Bone marrow (tissue), 2 donors: ENCODE measurements at places on chromosomes 5 and 9.

DNA sequence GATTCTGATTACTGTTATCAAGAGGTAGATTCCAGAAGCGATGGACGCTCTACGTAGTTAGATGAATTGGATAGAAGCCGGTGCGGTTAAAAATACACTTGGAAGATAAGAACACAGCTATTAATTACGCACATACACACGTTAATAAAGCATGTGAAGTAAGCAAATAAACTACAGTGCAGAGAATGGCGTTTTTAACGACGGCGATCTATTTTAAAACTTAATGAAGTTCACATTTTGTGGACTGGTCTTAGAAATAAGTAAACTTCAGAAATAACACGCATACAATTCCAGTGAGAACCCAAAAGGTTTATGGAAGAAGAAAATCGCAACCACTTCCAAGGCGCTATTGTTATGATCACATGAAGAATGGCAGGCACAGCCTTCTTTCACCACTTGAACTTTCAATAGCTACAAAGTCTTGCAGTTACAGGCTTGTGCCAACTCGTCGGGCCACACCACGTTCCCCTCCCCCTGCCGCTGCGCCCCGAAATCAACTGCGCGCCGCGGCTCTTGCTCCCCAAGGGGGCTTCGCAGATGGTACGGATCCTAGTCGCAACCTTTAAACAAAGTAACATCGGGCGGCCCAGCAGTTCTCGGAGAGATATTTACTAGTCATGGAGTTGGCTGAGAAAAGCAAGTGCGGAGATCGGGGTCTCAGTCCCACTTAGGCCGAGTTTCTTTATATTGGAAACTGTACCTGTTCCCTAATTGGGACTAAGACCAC lies 866 bp upstream of the SEMA6A start:
- no peak for DNase-seq

DNA sequence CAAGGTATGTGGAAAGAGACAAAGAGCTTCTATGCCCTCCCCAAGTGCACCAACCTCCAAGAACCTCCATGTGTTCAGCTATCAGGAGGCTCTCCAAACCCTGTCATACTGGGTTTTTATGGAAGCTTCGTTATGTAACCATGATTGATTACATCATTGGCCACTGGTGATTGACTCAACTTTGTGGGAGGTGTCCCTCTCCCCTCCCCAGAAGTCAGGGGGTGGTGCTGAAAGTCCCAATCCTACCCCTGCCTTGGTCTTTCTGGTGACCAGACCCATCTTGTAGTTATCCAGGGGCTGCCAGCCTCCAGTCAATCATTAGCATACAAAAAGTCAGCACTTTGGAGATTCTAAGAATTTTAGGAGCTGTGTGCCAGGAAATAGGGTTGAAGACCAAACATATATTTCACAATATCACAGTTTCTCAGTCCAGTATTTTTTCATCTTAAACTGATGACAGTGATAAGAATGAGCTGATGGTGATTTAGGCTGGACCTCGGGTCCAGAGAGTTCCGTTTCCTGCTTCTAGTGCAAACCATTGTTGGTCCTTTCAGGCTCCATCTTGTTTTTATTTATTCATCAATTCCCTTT lies 27.3 kb upstream of the FANCC start:
- DNase-seq: no peak

GRCh38 chr5:1095990-1096363 lies 15.9 kb downstream of the SLC12A7 start:
- DNase-seq: no peak

- no peak for DNase-seq
Measured at GRCh38 chr9:99822806-99823591, 1.3 kb downstream of the NR4A3 start.

DNA sequence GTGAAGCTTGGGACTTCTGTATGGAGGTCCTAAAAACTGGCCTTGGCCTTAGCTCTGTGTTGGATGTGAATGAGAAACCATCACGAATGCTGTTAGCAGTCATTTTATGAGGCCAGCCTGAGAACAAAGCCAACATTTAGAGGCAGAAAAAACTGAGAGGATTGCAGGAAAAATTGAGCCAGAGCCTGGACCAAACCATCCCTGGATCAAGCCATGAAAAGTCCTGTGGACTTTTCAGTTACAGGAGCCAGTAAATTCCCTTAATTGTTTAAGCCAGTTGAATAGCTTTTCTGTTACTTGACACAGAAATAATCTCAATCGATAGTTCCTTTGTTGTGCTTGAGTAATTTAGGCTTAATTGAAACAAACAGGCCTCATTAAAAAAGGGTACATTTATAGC lies 42.6 kb upstream of the SPATA31D4 start:
- DNase-seq: no peak

- no peak for DNase-seq
Measured at GRCh38 chr5:142016556-142016955, 3.7 kb upstream of the GNPDA1 start.

- no peak for DNase-seq
Measured at GRCh38 chr5:72749362-72749997, 67.0 kb upstream of the TNPO1 start.

GRCh38 chr5:39114155-39114554 lies 40.0 kb upstream of the RICTOR start:
- no peak for DNase-seq

DNA sequence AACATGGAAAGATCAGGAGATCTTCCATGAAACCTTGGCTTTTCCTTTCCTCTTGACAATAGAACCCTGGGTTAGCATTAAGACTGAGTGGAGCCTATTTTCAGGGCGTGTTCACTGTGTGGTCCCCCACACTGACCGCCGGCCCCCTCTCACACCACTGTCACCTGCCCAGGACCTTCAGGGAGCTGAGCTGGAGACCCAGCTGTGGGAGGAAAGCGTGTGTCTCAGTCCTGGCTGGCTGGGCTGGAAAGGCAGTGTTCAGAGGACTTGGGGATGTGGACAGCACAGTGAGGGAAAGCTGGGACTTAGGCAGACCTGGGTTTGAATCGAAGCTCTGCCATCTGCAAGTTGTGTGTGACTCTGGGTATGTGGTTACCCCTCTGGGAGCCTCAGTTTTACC lies 268.1 kb downstream of the NSG2 start:
- no peak for DNase-seq

DNA sequence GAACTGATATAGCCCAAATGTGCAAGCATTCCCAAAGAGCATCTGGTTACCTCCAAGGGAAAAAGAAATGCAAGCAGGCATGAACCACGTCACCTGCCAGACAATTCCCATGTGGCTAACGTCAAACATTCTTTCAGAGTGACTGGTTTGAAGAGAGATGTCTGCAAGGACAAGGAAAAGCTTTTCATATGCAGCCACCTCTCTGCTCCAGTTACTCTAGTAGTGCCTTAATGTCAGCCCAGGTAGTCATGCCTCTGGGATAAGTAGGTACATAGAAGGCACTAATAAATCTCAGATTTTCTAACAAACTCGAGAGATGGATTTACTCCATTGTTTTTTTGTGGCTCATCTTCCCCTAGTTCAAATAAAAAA lies 96.8 kb upstream of the IFNK start:
- DNase-seq: no peak

DNA sequence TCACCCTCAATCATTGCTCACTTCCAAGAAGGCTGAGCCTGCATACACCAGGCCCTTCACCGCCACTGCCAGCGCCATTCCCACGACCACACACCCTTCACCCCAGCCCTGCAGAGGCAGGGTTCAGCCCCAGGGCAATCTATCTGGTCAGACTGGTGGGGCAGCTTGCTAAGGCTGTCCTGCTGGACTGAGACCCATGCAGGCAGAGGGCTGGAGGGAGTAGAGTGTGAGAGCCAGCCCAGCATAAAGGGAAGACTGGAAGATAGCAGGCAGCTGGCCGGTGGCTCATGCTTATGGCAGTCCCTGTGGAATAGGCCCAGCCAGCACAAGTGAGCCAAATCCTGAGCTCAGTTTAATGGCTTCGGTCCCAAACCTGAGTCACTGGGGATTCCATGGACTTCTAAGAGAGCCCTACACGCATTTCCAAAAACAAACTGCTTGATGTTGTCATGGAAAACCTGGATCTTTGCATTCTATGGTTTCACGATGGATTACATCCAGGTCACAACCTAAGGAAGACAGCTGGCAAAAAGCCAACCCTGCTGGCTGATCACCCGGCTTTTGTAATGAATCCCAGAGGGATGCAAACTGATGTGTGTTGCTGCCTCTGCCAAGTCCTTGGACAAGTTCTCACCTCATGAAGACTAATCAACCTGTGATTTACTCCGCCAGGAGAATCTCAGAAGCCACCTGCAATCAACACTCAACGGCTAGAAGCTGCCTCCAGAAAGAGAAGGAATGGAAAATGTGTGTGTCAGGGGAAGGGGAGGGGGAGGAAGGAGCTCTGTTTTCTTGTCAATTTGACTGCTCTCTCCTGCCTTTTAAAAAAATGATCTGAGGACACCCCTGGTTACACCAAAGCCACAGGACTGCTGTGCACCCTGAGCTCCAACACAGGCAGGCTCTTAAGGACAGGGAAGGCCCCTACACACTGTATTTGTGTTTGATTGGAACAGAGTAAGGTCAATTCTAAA lies 143.6 kb downstream of the LHFPL2 start:
- DNase-seq: peak; percentile 11

DNA sequence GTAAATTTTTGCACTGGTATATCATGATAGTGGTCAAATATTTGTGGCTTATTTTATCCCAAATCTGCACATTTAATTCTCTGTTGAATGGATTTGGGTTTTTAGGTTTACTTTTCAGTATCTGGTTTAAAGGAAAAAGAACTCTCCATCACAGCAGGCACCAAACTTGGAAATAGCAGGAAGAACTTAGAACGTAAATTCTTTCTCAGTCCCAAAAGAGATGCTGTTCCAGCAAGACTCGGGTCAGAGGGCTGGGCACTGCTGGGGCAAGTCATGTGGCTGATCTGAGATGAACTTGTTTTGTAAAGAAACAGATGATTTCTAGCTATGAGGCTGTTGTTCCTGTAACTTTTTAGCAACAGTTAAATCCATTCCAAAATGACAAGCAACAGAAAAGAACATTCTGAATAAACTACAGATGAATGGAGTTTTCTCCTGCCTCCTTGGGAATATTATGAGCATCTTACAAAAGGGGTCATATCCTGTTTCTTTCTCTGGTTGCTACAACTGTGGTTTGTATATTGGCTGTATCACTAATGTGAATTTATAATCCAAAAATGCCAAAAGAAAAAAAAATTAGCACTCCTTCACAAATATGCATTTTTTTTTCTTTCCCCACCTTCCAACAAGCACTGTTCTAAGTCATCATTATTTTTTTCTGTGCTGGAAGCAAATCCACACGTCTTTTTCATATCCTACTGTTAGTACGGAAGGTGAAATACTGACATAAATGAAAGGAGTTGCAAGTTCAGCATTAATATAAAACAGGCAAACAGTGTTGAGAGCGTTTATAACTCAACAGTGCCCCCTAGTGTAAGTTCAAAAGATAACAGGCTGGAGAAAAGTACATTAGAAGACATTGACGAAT lies 31.1 kb downstream of the OR2K2 start:
- no peak for DNase-seq

DNA sequence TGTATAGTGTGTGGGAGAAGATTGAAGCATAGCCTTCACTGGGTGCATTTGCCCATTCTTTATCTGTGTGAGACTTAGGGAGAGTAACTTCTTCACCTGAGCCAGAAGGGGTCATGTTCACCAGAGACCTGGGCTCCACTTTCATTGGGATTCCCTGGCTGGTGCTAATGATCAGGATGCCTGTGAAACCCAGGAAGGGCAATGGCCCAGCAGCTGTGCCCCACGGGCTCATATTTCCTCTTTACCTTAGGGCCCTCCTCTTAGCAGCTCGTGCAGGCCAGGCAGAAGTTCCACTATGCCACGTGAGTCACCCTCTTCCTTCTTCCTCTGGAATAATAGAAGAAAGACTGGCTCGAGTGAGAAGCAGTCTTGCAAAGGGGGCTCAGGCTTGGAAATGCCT lies 5.0 kb downstream of the PPARGC1B start:
- peak; percentile 77 for DNase-seq

DNA sequence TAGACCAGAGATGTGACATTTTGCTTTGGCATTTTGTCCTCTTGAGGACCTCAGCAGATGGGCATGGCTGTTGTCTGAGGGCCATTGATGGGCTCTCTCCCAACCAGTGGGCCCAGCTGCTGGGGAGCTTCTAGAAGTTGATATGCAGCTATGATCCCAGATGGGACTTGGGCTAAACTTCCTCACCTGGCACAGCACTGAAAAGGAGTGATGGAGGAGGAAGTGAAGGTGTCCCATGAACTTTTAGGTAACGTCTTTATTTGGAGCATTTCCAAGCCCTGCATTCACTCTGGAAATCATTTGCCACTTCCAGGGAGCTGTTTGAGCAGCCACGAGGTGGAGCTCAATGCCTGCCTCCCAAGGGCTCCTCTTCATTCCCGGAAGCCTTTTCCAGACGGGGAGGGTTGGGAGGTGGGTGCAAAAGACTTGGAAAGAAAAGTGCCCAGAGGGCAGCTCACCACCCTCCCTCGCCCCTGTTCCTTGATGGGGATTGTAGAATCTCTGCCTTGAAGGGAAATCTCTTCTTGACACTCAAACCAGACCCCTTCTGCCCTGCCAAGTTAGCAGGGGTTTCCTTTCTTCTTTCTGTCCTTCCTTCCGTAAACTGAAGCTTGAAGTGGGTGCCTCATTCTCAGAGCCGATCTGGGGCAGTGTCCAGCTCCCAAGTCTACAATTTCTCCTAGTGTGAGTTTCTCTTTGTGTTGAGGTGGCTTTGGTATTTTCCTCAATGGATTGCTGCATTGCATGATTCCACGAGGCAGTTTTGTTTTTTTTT lies 18.1 kb upstream of the NEUROG1 start:
- DNase-seq: no peak

DNA sequence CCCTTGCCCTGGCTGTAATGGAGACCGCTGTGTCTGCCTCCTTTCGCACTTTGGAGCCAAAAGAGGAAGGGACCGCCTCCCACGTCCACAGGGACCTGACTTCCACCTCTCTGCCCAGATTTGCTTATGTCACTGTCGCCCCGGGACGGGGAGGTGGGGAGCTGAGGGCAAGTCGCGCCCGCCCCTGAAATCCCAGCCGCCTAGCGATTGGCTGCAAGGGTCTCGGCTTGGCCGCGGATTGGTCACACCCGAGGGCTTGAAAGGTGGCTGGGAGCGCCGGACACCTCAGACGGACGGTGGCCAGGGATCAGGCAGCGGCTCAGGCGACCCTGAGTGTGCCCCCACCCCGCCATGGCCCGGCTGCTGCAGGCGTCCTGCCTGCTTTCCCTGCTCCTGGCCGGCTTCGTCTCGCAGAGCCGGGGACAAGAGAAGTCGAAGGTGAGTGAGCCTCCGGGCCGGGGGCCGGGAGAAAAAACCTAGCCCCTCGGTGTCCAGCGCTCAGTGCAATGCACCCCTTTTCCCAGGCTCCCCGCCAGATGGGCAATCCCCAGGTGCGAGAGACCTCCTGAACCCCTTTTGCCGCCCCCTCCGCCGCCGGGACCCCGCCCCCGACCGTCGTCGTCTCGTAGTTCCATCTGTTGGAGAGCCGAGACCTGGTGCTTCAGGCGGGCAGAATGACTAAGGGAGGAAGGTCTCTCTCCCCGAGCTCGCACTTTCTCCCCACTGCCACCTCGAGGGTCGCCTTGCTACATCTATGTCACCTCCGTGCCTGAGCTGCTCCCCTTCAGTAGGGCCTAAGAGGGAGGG lies at the start of gene GPX3:
Gene GPX3, plus strand, starts transcription at position 288 of the 807 bp plus-strand sequence. Its CDS starts 64 bp downstream, at position 352.
- peak; percentile 42 for DNase-seq

- DNase-seq: no peak
Measured at GRCh38 chr5:145450286-145450885, 384.8 kb downstream of the PRELID2 start.

GRCh38 chr9:83041771-83042170 lies 21.2 kb downstream of the RASEF start:
- no peak for DNase-seq

- DNase-seq: no peak
Measured at GRCh38 chr5:41193456-41194205, 19.7 kb downstream of the C6 start.
